ENCODE measurements at places on chromosomes 2 and 18. TPM values are rescaled to one million over a fixed set of nuclear protein-coding genes. Genes with fewer than 3 reads are reported as not detected.
A peak's percentile ranks its signal among the peaks of the same experiment; 100 is the strongest.

DNA sequence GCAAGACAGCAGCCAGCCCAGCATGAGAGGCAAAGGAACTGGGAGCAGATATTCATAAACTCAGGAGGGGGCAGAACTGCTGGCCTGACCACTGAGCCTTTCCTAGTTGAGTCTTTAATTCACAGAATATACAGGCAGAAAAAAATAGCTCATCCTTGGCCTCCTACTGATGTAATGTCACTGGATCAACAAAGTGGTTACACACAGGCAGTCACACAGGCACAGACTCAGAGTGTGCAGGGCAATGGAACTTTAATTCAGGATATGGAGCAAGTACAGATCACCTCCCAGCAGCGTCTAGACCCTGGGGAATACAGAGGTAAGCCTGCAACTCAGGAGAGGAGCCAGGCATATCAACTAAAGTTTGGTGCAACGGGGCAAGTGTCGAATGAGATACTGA, 75.4 kb downstream of the TNP1 start:
- H3K36me3 ChIP-seq, result no peaks in the 10 kb centered on the region
- H3K27me3 ChIP-seq, result no peaks in the 10 kb centered on the region
- no peaks in the 10 kb centered on the region for H3K4me1 ChIP-seq

Gene MAL
- not detected for total RNA-seq

- no peak overlapping the region for H3K4me3 ChIP-seq
- no peak for DNase-seq
- H3K27me3 ChIP-seq, result no peaks in the 10 kb centered on the region
Observed at GRCh38 chr18:13381331-13381730, 162.8 kb downstream of the LDLRAD4 start.

DNA sequence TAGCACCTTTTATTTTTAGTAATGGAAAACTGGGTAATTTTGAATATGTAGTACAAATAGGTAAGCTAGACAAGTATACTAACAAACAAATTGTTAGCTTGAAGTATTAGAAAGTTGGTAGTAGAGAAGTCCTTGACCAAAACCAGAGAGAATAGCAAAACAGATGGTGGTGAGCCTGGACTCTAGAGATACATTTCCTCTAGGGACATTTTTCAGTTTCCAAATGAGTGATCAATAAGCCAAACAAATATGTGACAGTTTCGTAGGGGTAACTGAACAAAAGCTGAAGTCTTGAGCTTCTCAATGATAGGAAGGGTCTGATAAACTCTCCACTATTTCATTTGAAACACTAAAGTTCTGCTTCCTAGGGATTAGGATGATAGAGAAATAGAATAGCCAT, 692.0 kb upstream of the FAM98A start:
- H3K4me3 ChIP-seq, result no peak overlapping the region
- H3K4me1 ChIP-seq, result no peaks in the 10 kb centered on the region
- no peaks in the 10 kb centered on the region for H3K36me3 ChIP-seq
- no peaks in the 10 kb centered on the region for H3K27me3 ChIP-seq

Gene ADD2
- total RNA-seq, result under 0.01 TPM

GRCh38 chr2:123771928-123772632, 253.0 kb upstream of the CNTNAP5 start:
- H3K36me3 ChIP-seq, result no peaks in the 10 kb centered on the region
- no peak for DNase-seq
- no peaks in the 10 kb centered on the region for H3K27me3 ChIP-seq
- no peak overlapping the region for H3K4me3 ChIP-seq
- no peaks in the 10 kb centered on the region for H3K4me1 ChIP-seq

Gene RBM43
- 6.8 TPM for total RNA-seq

DNA sequence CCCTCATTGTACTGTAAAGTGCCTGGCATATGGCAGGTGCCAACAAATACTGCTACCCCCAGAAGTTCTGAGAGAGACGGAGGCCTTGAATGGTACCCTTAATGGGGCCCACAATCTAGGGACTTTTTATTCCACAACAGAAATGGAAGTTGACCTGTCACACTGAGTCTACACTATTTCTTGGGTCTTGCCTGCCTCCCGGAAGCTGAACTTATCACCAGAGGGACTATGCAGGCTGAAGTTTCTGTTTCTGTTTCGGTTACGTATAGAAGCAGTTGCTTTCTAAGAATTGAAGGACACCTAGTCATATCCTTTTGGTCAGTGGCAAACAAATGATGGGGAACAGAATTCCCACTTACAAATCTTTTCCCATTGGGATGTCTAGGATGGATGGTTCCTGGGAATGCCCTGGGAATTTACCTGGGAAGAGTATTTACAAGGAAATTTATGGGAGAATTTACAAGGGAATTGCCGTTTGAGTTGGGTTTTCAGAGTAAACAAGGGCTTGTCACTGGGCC, 74.2 kb downstream of the HS1BP3 start:
- DNase-seq, result no peak
- no peaks in the 10 kb centered on the region for H3K36me3 ChIP-seq
- H3K27me3 ChIP-seq, result no peaks in the 10 kb centered on the region

Gene SPATS2L
- 103 TPM for total RNA-seq

- no peaks in the 10 kb centered on the region for H3K36me3 ChIP-seq
- H3K4me1 ChIP-seq, result no peaks in the 10 kb centered on the region
- H3K27ac ChIP-seq, result no peak overlapping the region
- no peaks in the 10 kb centered on the region for H3K27me3 ChIP-seq
- no peak overlapping the region for H3K4me3 ChIP-seq
Observed at GRCh38 chr2:7593360-7593759, 676.1 kb downstream of the RNF144A start.

GRCh38 chr18:23380001-23380550, 73.0 kb upstream of the RIOK3 start:
- no peak overlapping the region for H3K27ac ChIP-seq
- H3K4me3 ChIP-seq, result no peak overlapping the region
- peaks cover 16% of the 10 kb centered on the region for H3K4me1 ChIP-seq
- no peak for DNase-seq

DNA sequence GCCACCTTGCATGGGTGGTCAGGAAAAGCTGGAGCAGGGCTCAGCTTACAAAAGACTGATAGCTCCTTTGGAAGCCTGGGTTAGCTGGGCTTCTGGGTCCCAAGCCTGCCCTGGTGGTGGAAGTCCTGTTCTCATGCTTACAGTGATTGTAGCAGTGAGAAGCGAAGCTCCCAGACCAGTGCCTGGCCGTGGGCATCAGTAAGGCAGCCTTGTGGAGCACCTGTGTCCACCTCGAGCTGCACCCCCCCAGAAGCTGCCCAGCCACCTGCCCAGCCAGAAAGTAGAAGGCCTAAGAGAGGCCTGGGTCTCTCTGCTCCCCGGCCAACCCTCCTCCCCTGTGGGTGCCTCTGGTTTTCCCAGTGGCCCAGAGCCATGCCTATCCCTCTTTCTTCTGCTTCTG, 10.5 kb downstream of the GLI2 start:
- H3K4me1 ChIP-seq, result peaks cover 21% of the 10 kb centered on the region
- no peak overlapping the region for H3K27ac ChIP-seq
- H3K4me3 ChIP-seq, result no peak overlapping the region
- no peaks in the 10 kb centered on the region for H3K27me3 ChIP-seq

Gene TYW5
- 6.6 TPM for total RNA-seq

DNA sequence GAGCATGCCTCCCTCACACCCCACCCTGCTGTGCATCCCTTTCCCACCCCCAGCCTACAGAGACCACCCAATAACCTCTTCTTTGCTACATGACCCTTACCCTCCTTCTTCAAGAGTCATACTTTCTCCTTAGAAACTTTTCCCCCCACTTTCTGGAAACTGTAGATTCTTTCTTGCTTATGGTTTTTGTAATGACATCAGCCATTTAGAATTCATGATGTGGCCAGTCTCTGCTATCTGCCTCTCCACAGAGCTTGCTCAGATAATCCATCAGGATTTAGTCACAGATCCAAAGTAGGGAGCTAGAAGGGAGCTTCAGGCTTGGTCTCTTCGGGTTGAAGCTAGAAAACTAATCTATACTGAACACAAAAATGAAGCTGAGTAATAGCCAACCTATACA, 36.5 kb downstream of the GALM start:
- peaks cover 24% of the 10 kb centered on the region for H3K4me1 ChIP-seq
- peak; percentile 92 for DNase-seq
- H3K36me3 ChIP-seq, result no peaks in the 10 kb centered on the region
- H3K4me3 ChIP-seq, result no peak overlapping the region
- H3K27me3 ChIP-seq, result no peaks in the 10 kb centered on the region

- DNase-seq, result peak; percentile 8
- H3K4me3 ChIP-seq, result no peak overlapping the region
- H3K36me3 ChIP-seq, result no peaks in the 10 kb centered on the region
Observed at GRCh38 chr18:56083097-56083521, 495.1 kb upstream of the TCF4 start.

GRCh38 chr18:10049747-10050146, 135.9 kb downstream of the VAPA start:
- no peaks in the 10 kb centered on the region for H3K27me3 ChIP-seq
- DNase-seq, result no peak
- H3K36me3 ChIP-seq, result no peaks in the 10 kb centered on the region
- peaks cover 9% of the 10 kb centered on the region for H3K4me1 ChIP-seq

- H3K4me1 ChIP-seq, result peaks cover 28% of the 10 kb centered on the region
- peak; percentile 67 for DNase-seq
- no peak overlapping the region for H3K4me3 ChIP-seq
- H3K27ac ChIP-seq, result no peak overlapping the region
- H3K27me3 ChIP-seq, result no peaks in the 10 kb centered on the region
Observed at GRCh38 chr2:160742667-160743066, 249.1 kb upstream of the RBMS1 start.

DNA sequence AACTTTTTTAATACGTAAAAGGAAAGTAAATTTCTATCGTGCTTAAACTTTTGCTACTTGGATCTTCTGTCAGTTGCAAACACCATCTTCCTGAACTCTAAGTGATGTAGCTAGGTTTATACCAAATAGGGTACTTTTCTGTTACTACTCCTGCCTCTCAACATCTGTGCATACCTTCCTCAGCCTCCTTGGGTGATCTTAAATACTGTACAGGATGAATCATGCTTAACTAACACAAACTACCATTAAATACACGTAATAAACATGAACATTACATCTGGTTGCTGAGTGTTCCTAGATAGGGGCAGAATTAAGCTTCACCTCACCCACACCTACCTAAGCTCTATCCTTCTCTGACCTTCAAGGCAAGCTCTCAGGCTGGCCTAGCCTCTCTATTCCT, 398.0 kb downstream of the TXNL1 start:
- peak; percentile 28 for DNase-seq
- no peak overlapping the region for H3K27ac ChIP-seq
- H3K4me1 ChIP-seq, result no peaks in the 10 kb centered on the region
- no peaks in the 10 kb centered on the region for H3K36me3 ChIP-seq

DNA sequence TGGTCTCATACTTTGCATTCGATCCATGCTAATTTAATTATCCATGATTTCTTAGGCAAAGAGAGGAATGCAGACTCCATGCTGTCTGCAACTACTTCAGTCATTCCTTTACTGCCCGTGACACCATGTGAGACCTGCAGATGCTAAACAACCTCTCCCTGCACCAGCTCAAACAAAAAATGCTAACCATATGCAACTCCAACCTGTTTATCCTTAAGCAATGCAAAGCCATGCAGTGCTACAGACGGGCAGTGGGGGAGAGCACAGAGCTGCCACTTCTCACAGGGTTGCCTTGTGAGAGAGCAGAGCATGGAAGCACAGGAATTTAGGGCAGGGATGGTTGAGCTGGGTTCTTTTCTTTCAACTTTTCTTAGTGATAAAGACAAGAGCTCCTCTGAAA, 74.9 kb upstream of the KLHL14 start:
- H3K4me1 ChIP-seq, result no peaks in the 10 kb centered on the region
- H3K27me3 ChIP-seq, result no peaks in the 10 kb centered on the region
- no peak overlapping the region for H3K27ac ChIP-seq
- H3K4me3 ChIP-seq, result no peak overlapping the region

DNA sequence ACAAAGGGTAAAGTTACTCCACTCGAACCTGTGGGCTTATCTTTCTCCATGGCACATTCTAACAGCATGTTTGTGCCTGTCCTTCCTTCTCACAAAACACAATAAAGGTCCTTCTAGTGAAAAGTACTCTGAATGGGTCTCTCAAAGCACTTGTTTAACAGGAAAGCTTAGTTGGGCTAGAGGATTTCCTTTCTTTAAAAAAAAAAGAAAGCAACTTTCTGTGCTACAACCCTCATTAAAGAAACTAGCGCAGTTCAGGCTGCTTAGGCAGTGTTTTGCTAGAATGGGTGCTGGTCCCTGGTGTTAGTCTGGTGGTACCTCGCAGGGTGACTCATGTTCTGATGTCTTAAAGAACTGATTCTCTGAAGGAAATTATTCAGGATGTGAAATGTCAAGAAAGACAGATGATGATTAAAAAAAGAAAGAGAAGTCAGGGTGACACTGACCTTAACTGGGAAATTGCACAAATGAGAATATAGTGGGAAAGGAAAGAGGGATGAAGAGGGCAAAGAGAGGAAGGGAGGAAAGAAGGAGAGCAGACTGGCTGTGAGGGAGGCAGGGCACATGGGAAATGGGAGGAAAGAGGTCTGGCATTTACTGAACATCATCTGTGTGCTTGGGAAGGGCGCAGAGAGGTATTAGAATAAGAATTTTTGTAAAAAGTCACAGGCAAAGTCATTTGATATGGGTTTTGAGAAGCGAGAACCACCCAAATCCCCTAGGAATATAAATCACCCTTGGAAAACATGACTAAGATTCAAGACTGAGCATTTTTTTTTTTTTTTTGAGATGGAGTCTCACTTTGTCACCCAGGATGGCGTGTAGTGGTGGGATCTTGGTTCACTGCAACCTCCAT, 74.9 kb downstream of the ATP8B1 start:
- 0 out of 2 replicates have a peak overlapping the region, but pooled peaks have one; percentile 8 for H3K27ac ChIP-seq
- H3K4me3 ChIP-seq, result no peak overlapping the region
- peaks cover 26% of the 10 kb centered on the region for H3K4me1 ChIP-seq
- peaks cover 25% of the 10 kb centered on the region for H3K36me3 ChIP-seq

- no peaks in the 10 kb centered on the region for H3K27me3 ChIP-seq
- no peaks in the 10 kb centered on the region for H3K36me3 ChIP-seq
- H3K4me1 ChIP-seq, result peaks cover 22% of the 10 kb centered on the region
- DNase-seq, result peak; percentile 60
- H3K27ac ChIP-seq, result peak overlapping the region; percentile 51
Observed at GRCh38 chr2:150046211-150046610, 441.3 kb downstream of the RND3 start.

Gene KIAA2012
- not detected for total RNA-seq

- peaks cover 12% of the 10 kb centered on the region for H3K4me1 ChIP-seq
- no peaks in the 10 kb centered on the region for H3K27me3 ChIP-seq
- H3K4me3 ChIP-seq, result no peak overlapping the region
- H3K36me3 ChIP-seq, result no peaks in the 10 kb centered on the region
Observed at GRCh38 chr2:203637471-203638167, 68.8 kb upstream of the CD28 start.

Gene C2orf66
- total RNA-seq, result not detected
